ENCODE measurements at places on chromosomes 2 and 18.

GRCh38 chr2:205660521-205661124 is 21.7 kb upstream of the NRP2 start:
- DNase-seq, result no peak

DNA sequence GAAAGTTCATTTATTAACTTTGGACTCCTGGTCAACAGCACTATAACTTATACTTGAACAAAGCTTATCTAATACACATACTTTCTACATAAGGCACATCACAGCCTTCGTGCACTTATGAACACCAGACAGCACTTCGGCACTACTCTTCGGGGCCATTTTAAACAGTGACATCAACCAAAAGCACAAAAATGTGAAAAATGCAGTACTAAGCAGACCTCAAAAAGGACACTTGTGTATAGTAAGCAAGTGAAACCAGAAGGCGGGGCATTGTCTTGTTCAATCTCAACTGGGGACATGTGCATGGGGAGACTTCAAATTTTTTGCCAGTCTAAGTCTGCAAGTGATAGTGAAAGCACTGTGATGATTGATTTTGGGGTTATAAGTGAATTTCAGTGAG is 163.0 kb downstream of the NCKAP5 start:
- no peak for DNase-seq

GRCh38 chr2:132429351-132429750 is 12.7 kb downstream of the GPR39 start:
- DNase-seq, result no peak

DNA sequence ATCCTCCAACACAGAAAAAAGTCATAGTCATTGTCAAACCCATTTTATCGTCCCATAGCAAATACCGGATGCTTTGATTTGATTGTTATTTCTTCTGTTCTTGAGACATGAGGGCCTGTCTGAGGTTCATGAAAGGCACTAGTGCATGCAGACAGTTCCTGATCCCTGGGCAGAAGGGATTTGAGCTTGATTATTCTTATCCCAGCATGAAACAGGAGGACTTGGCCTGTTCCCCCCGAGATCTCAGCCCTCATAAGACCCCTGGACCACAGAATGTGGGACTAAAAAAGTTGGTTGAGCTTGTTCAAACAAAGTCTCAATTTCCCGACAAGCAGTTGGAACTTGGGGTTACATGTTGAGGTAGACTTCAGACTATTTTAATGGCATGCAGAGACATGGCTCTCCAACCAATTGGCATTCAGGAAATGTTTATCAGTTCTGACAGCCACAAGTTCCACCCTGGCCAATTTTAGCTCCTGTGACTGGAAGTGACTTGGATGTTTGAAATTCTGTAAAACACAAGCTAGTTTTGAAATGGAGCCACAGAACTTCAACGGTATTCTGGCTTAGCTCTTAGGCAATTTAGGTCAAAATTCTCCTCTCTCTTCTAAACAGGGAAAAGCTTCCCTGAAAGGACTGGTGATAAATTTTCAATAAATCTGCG is 366.9 kb upstream of the SLC14A2 start:
- no peak for DNase-seq

- no peak for DNase-seq
Measured at GRCh38 chr2:81839780-81840179, 1535.2 kb upstream of the LRRTM1 start.

DNA sequence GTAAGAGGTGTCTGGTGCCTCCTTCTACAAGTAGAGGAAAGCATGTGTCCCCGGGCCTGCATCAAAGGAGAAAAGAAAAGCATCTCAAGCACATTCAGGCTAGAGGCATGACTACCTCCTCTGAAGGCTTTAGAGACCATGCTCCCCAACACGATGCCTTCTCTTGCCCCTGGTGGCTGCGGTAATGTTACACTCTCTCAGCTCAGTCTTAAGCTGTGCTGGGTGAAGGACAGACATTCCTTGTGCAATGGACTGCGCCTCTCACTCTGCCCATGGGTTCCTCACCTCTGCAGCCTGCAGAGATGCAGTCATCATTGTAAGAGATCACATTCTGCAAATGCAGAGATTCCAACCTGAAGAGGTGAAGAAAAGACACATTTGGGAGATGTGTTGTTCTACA is 148.2 kb upstream of the HNRNPA3 start:
- DNase-seq, result no peak

- no peak for DNase-seq
Measured at GRCh38 chr2:18473241-18474181, 86.9 kb downstream of the RDH14 start.

DNA sequence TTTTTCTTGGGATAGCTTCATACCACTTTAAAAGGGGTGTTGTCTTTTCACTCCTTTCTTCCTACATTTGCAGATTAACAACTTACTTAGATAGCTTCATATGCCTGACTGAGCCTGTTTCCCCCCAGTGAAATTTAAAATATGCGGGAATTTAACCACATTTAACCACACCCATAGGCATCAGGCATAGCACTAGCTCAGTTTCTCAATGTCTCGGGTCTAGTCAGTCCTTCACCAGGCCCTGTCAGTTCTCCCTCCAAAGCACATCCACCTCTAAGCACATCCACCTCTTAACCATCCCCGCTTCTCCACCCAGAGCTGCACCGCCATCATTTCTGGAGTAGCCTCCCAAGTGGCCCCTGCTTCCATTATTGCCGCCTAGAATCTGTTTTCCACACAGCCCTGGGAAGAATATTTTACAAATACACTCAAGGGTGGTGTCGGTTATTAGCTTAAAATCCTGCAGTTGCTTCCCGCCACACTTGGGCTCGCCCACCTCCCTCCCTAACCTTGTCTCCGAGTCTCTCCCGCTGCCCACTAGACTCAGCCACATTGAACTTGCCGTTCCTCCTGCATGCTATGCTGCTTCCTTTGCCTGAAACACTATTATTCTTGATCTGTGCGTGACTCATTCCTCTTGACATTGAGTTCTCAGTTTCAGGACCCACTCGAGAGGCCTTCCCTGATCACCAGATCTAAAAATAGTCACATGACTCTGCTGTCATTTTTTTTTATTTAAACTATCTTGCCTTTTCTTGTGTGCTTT is 68.3 kb downstream of the SPTBN1 start:
- no peak for DNase-seq

DNA sequence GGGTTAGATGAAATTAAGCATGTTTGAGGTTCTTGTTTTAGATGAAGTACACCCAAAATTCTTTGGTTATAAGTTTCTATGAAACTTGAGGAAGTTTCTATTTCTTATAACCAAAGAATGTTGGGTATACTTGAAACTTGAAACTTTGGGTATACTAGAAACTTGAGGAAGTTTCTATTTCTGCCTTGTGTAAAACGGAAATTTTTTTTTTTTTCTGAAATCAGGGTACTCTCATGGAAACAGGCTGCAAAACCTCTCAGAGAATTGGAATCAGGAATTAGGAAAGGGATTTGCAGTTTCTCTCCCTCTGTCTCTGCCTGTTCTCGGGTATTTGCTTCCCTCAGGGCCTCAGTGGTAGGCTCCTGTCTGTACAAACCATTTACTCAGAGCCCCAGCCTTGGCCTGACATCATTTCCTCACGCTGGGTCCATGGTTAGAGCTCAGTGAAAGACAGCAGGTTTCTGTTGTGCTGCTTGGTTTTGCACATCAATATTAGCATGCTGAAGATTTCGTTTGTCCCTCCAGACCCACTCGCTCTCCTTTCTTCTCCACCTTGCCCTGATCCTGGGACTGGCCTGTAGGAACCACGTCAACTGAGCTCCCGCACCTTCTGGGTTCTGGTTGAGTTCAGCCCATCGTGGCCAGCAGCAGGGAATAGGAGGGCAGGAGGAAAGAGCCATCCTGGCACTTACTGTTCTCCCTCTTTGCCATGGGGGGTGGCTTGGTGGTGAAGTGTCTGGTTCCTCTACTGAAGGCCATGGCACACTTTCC is 106.4 kb downstream of the POLR1A start:
- no peak for DNase-seq

DNA sequence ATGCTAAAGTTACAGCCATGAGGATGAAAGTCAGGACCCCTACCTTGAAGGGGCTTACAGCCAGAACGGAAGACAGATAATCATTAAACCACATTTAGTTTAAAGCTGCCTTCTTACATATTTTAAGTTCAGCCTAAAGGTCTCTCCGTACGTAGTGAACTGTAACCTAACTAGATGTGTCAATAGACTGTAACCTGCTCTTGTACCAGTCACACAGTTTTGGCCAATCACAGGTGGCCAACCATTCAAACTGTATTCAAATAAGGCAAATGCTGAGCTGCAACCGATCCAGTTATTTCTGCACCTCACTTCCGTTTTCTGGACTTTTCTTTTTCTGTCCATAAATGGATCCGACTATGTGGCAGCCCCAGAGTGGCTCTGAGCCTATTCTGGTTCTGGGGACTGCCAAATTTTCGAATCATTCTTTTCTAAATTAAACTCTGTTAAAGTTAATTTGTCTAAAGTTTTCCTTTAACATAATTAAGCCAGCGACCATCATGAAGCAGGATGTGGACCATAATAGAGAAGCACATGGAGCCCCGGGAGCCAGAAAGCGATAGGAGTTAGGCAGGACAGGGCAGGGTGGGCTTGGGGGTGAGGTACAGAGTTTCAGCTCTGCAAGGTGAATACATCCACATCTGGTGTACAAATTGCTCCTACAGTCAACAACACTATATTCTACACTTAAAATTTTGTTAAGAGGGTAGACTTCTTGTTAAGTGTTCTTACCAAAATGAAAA is 48.4 kb upstream of the YPEL5 start:
- no peak for DNase-seq

GRCh38 chr2:8597559-8598225 is 84.2 kb upstream of the ID2 start:
- no peak for DNase-seq

DNA sequence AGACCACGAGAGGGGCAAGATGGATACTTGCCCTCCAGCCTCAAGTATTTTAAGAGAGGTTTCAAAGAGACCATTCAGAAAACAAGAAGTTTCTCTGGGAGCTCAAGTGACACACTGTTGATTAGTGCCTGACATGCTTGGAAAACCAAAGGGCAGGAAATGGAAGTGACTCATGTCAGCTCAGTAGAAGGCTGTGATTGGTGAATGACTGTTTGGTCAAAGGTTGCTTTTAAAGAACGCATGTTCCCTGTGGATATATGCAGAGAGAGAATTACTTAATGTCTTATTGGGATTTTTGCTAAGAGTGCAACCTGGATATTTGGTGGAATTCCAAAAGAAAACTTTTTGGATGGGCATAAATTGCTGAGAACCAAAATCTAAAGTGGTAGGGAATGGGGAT is 549.9 kb downstream of the XIRP2 start:
- no peak for DNase-seq

DNA sequence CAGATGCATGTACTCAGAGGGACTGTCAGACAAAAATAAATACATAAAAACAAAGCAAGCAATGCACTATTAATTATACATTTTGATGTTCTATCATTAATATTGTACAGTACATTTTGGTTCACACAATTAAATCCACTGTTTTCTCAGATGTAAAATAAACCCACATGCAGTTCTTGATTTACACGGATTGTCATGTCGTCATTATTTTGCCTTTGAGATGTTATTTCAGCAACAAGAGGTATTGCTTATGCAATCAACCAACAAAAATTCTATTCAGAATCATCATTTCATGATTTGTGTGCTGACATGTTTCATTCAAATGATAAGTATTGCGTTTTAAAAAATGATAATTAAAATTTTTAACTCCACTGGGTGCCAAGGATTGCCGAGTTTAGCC is 79.2 kb downstream of the TSHZ1 start:
- no peak for DNase-seq

- DNase-seq, result no peak
Measured at GRCh38 chr18:58638441-58638840, 9.6 kb upstream of the ALPK2 start.

DNA sequence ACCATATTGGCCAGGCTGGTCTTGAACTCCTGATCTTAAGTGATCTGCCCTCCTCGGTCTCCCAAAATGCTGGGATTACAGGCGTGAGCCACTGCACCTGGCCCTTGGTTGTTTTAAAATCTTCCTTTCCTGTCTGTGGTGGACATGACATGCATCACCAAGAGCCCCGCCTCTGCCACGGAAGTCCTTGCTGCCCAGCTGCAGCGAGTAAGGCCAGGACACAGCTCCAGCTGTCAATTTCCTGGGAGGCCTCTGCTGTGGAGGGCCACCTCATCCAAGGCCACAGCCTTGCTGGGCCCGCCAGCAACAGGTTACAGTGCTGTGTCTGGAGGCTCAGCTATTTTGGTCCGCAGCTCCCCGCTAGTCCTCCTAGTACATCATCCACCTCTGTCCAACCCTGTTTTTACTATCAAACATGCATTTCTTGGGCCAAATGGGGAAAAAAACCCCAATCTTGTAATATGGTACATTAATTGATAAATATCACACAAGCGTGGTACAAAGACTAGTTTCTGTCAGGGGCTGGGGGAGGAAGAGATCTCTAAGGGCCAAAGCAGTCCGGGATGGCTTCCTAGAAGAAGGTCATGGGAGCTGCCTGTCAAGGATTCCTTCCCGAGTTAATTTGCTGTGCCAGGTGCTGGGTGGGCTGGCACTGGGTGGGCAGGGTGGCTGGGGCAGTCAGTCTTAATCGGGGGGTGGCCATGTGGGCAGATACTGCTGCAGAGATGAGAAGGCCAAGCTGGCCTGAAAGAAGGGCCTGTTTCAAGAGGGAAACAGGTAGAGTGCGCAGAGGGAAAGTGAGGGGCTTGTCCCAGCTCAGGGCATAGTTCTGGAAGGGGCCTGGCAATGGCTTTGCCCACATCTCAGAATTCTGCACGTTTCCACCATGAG is 100.5 kb downstream of the INHBB start:
- no peak for DNase-seq

DNA sequence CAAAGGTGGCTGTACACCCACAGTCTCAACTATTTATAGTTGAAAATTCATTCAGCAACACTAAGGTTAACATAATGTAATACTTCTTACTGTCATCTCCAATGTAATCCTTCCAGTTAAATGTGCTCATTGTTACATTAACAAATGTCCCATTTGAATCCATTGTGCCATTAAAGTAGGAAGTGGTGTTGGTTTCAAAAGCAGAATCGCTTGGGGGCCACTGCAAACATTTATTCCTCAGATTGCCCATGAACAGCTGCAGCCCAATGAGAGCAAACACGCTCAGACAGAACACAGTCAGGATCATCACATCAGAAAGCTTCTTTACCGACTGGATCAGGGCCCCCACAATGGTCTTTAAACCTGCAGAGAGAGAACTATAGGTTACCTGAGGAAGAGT is 41.4 kb downstream of the SCN3A start:
- no peak for DNase-seq

DNA sequence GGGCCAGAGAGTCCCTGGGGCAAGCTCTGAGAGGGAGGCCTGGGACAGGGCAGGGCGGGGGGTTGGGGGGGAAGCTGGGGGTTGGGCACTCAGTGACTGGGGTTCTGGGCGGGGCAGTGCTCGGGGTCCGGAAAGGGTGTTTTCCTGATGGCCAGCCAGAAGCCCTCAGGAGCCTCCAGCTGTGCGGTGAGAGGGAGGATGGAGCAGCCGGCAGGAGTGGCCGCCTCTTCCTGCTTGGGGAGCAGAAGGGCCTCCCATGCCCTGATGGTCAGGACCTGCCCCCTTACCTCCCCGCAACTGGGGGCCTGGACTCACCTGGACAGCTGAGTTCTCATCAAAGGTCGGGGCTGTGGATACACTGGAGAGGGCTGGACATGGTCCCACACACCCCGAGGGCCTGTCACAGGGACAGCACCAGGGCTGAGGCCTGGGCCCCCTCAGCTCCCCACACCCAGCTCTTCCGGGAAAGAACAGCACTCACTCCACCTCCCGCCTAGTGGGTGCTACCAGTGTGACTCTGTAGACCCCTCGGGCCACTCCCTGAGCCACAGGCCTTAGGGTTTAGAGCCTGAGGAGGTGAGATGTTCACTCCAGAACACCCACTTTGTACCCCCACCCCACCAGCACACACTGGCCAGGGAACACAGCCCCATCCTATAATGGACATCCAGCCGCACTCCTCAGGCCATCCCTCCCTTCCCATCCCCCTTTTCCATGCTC is 6.7 kb downstream of the SFTPB start:
- DNase-seq, result no peak

GRCh38 chr2:239721991-239722759 is 303.0 kb downstream of the NDUFA10 start:
- DNase-seq, result no peak

All from esophagus squamous epithelium (tissue), 5 donors.